ENCODE measurements at places on chromosomes 1 and 21. TPM values are rescaled to one million over a fixed set of nuclear protein-coding genes. Genes with fewer than 3 reads are reported as not detected.
A peak's percentile ranks its signal among the peaks of the same experiment; 100 is the strongest.

CEP350 gene
- 67.4 TPM for total RNA-seq

LCE3D gene
- not detected for total RNA-seq

DNA sequence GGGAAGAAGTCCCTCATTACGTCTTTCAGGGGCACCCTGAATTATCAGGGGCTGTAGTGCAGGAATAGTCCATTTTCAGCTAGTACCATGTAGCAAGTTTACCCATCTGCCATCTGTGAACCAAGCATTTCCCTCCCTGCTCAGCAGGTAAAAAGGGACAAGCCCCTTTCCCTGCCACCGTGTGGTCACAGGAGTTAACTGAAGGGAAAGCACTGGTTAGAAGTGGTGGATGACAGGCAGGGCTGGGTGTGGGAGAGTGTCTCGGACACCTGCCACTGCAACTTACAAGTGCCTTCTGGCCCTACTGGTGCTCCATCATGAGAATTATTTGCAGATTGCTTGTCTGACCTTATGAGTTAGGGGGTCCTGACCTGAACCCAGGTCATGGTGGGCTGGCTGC is 32.0 kb upstream of the IGSF5 start:
- DNase-seq = no peak

- no peak for DNase-seq
Measured at GRCh38 chr1:182761396-182762395, 27.9 kb upstream of the NPL start.

GRCh38 chr1:117179471-117179870 is 31.3 kb downstream of the VTCN1 start:
- peak; percentile 10 for DNase-seq

GRCh38 chr1:89732643-89733222 is 88.1 kb upstream of the LRRC8D start:
- no peak for DNase-seq

- DNase-seq = no peak
Measured at GRCh38 chr1:205456383-205456867, 580 bp upstream of the BLACAT1 start.

DNA sequence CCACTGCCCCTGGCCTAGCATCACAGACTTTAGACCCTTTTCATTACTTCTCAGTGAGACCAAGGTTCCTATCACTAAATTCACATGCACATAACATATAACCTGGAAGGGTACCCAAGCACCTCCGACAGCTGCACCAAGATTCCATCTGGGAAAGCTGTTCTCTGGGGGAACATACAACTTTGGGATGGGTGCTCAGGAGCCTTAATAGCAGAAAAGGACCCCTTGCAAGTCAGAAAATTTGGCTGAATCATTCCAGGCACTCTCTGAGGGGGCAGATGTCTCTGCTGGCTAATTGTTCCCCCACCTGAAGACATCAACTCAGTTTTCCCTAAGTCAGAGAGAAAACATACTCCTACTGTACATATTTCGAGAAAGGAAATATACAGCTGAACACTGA is 41.3 kb upstream of the PSEN2 start:
- no peak for DNase-seq
